ENCODE measurements at places on chromosomes 4 and X. TPM values are rescaled to one million over a fixed set of nuclear protein-coding genes. Genes with fewer than 3 reads are reported as not detected.

- H3K4me3 ChIP-seq: no peak overlapping the region
- no peak for DNase-seq
- H3K36me3 ChIP-seq: no peaks in the 10 kb centered on the region
- H3K27me3 ChIP-seq: no peaks in the 10 kb centered on the region
- H3K27ac ChIP-seq: no peak overlapping the region
- no peaks in the 10 kb centered on the region for H3K4me1 ChIP-seq
These were observed 229.8 kb upstream of the LDB2 start for GRCh38 chr4:17128268-17128667.

Gene MAGEC2
- not detected for total RNA-seq

Gene GPC4
- total RNA-seq: 9.8 TPM

DNA sequence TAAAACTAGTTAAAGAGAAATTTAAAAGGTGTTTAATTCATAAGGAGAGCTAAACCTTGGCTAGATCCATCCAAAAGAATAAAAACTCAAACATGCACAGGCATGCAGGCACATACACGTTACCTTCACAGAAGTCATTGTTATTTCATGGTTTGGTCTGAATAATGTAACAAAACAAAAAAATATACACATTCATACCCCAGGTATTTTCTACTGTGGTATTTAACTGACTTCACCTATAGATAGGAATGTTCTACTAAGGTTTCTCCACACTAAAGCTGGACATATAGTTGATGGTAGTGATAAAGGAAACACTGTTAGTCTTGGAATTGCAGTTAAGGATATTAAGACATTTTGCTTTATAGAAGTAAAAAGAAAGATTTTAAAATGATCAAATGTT, 283.6 kb upstream of the PCDH10 start:
- no peak overlapping the region for H3K27ac ChIP-seq
- no peak overlapping the region for H3K4me3 ChIP-seq
- H3K4me1 ChIP-seq: no peaks in the 10 kb centered on the region

DNA sequence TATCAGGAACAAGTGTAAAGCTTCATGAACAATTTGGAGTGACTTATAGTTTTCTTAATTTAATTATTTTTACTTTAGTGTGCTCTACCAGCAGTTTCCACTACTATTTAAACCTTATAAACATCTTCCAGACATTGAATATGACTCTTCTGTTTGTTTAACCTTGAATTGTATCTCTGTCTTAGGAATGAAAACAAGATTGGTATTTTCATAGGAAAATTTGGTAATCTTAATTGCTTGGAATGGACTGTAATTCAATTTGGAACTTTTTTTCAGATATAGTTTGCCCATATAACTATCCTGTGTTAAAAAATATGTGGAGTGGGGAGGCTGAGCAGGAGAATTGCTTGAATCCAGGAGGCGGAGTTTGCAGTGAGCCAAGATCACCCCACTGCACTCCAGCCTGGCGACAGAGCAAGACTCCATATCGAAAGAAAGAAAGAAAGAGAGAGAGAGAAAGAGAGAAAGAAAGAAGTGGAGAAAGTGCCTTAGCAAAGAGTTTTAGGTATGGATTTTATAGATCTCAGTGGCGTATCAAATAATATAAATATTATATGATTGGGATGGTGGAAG, 242.4 kb downstream of the BMPR1B start:
- no peaks in the 10 kb centered on the region for H3K36me3 ChIP-seq
- H3K27ac ChIP-seq: no peak overlapping the region
- no peak overlapping the region for H3K4me3 ChIP-seq
- no peak for DNase-seq

Measured in thyroid gland (tissue), 4 donors.